ENCODE measurements at places on chromosomes 7 and 10.

DNA sequence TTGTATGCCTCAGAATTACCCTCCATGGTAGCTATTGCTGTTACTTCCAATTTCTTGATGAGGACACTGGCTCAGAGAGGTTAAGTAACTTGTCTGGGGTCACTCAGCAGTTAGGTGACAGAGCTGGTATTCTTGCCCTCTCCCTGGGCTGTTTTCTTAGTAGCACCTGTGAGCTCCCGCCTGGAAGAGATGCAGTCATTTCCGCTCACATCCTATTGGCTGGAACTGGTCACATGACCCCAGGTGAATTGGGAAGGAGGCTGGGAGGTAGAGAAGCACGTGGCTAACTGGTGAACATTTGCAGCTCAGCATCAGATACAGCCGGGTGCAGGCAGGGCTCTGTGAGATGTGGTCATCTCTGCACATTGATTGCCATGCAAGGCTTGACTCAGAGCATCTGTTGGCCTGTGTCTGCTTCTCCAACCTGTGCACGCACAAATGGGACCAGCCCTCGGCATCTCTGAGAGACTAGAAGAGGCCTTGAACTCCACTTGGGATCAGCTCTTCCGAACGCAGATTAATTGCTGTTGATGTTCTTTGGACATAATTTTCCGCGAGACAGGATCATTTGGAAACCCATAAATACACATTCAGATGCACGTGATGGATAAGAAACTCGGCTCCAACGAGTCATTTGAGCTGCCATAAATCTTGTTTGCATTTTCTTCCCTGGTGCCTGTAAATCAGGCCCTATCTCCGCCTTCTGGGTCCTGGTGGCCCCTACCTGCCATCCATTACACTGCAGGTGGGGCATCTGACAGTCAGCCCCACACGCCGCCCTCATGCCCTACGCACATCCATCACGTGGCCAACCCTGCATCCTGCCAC is 42.8 kb downstream of the MYL10 start:
- no peak for DNase-seq

GRCh38 chr7:69625238-69625637 is 27.0 kb downstream of the AUTS2 start:
- DNase-seq, result no peak

DNA sequence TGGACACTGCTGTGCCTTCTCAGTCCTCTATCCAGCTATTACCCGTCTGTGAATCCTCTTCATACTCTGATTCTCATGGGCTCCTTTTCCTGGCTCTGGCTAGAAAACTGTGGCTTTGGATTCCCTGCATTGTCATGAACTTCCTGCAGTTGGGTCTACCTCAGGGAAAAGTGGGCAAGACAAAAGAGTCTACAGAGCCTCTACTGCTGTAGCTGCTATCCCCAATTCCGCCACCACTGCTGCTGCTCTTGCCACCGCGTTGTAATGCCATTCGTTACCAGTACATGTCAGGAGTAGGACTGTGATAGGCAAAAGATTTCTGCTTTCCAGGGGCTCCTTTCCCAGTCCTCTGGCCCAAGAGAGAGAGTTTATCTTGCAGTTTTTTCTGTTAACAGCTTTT is 23.9 kb upstream of the PPP1R17 start:
- no peak for DNase-seq

- DNase-seq, result no peak
These were observed 40.1 kb downstream of the TNRC18 start for GRCh38 chr7:5383314-5384098.

DNA sequence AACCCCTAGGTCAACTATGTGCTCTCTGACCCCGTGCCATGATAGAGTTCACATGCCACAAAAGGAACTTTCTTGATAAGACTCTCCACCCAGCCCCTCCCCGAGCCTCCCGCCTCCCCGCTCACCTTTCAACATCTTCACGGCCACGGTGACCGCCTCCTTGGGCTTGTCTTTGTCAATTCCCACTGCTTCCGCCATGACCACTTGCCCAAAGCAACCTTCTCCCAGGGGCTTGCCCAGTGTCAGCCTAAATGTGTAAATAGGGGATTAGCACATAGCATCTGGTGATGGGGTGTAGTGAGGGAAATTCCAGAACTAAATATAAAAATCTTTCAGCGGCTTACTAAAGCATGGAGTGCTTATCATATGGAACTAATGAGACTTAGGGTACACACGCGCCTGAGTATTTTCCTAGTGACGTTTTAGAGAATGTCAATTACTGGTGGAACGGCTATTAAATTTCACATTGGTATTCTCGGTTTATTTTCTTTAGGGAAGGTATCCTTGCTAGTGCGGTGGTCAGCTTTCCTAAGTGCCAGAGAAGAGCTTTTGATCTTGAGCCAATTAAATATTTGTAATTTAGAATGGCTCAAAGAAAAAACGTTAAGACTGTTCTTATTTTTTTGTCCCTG is 97.4 kb downstream of the FGFR2 start:
- DNase-seq, result no peak

- no peak for DNase-seq
These were observed 5.5 kb upstream of the BLNK start for GRCh38 chr10:96276831-96277230.

GRCh38 chr7:105849122-105849855 is 27.1 kb downstream of the ATXN7L1 start:
- no peak for DNase-seq

DNA sequence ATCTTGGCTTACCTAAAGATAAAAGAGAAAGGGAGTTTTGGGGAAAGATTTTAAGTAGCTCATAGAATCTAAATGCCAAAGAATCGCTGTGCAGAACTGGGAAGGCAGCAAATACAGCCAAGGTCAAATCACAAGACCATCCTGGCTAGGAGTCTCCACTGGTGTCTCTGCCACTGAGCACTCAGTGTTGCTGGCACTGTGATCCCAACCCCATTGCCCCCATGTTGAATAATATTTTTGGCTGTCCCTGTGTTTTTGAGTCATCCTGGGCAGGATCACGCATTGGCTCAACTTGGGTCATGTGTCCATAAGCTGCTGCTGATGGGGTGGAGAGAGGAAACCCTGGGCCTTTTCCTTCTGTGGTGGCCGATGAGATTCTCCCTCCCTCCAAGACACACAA is 21.2 kb downstream of the TLX1 start:
- no peak for DNase-seq

DNA sequence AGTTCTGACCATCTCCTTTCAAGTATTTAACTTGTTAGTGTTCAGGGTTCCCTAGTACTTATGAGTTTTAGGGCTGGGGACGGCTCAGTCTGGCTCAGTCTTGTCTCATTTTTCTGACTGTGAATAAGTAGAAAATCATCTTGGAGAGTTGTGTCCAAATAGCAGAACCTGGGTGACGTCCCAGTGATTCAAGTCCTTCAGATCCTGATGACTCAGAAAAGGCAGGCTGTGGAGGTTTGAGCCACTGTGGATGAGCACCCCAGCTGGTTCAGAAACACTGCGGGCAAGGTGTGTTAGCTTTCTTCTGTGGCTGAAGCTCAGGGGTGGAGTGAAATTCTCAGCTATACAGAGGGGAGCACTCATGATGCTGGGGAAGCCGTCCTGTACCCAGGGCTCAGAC is 154.4 kb upstream of the NPY start:
- DNase-seq, result no peak

GRCh38 chr10:17820943-17821342 is 11.8 kb downstream of the MRC1 start:
- no peak for DNase-seq

DNA sequence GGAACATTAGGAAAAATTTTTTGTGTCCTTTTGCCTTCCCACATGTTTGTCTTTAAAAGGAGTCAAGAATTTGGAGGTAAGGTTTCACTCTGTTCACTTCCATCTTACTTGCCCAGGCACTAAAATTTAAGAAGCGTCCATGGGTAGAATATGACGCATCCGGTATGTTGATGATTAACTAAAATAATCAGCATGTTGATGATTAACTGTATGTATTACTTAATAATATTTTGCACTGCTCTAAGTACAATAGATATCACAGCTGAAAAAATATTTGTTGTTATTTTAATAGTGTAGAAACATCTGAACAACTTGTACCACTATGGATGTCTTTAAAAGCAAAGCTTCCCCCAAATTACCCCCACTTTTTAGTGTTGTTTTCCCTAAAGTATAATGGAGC is 11.5 kb downstream of the ANKRD22 start:
- no peak for DNase-seq

DNA sequence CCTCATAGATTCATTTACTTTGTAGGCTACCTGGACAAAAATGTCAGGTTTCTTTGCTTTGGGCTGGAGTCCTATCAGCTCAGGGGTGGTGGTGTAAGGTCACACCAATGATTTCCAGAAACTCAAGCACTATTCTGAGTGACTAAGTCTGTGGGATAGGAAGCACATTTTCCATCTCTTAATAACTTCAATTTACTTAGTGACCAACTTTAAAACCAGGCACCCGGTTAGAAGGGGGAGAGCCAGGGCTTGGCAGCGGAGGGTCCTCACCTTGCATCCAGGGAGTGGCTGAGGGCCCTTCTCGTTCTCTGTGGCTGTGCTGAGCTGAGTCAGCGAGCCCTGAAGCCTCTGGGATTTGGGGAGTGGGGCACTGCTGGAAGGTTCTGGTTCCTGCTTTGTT is 6.7 kb downstream of the CHST3 start:
- no peak for DNase-seq

GRCh38 chr7:50226145-50226544 is 78.4 kb upstream of the IKZF1 start:
- no peak for DNase-seq

DNA sequence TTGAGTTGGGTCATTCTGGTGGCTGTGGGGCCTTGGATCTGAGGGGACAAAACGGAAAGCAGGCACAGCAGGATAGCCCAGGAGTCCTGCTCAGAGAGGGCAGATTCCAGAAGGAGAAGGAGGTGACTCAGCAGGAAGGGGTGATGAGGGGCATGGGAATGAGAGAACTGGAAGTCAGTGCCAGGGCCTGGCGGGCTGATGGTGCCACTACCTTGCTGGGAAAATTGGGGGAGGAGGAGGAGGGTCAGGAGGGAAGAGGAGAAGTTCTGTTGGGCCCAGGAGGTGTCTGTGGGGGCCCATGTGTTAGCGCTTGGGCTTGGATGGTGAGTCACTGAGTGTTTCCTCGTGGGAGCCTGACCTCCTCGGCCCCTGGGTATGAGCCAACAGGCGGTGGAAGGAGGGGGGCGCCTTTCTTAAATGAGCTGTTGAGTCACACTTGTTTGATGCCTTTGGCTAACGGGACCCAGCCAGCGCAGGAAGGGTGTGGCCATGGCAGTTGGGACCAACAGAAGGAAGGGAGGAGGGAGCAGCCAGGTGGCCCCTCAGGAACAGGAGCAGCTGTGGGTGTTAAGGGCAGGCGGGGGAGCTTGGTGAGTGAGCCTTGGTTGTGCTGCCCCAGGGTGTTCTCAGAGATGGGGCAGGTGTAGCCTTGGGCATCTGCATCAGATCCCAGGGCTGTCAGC is 130.0 kb upstream of the BTBD16 start:
- no peak for DNase-seq

GRCh38 chr7:74262639-74263398 is 8.6 kb upstream of the RFC2 start:
- DNase-seq, result peak; percentile 30

- no peak for DNase-seq
These were observed 84.1 kb downstream of the BMPR1A start for GRCh38 chr10:86840498-86840897.

GRCh38 chr10:78849115-78849514 is 219.7 kb upstream of the ZMIZ1 start:
- DNase-seq, result no peak

GRCh38 chr10:55747244-55747643 is 613.8 kb downstream of the ZWINT start:
- no peak for DNase-seq

- DNase-seq, result no peak
These were observed 6.0 kb downstream of the TFPI2 start for GRCh38 chr7:93884541-93884940.

DNA sequence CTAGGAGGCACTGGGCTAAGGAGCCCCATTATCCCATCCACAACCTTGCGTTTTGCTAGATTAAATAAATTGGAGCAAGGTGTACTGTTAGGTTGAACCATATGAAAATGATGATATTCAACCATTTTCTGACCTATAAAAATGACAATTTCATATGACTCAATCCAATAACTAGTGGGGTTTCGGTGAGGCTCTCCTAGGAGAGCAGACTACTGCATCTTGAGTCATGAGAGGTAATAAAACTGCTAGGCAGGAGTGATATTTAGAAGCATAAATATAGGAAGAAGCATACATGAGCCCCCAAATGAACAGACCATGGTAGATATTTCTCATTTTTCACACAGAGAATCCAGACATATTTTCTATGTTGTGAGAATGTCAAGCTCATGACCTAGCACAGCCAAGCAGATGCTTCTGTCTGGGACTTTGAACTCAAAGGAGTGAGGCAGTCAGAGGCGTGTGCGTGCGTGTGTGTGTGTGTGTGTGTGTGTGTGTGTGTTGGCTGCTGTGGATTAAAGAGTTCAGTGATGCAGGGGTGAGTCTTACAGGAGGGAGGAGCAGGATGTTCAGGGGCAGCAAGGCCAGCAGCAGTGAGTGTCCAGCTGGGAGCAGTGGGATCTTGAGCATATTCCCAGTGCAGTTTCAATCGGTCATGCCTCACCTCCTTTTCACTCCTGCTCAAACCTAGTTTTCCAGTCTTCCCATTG is 17.8 kb upstream of the WDR11 start:
- DNase-seq, result no peak

DNA sequence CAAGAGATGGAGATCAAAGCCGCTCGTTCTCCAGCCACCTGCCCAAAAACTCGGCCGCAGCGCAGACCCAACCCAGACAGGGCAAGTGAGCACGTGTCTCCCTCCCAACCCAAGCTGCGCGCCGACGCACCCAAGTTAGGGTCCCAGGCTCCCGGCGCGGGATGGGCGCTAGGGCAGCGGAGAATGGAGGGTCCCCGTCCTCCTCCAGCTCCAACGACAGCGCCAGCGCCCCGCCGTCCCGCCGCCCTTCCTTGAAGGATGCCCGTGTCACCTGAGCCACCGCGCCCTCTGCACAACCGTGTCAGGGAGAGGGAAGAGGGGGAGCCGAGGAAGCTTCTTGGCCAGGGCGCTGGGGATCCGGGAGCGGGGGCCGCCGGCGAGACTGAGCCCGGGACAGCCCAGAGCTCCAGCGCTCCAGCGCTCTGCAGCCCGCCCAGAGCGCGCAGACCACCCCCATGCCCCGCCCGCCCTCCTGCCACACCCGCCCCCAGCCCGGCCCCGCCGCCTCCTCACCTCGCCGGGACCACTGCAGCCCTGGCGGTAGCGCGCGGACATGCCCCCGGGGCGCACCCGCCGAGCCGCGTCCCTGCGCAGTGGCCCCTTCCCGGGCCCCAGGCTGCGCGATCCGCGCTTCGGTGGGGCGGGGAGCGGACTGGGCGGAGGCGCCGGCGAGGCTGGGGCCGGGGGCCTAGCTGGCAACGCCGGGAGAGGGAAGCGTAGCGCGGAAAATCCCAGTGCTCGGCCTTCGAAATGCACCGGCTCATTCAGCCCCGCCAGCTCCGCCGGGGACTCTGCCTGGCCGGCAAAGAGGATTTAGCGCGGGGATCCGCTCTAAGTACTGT is at the start of gene SLC16A12:
Gene SLC16A12, minus strand, starts transcription at position 424 of the 842 bp plus-strand sequence. CDS start 73,016 bp downstream, outside the sequence.
- no peak for DNase-seq

GRCh38 chr10:132506711-132507408 is 30.7 kb upstream of the INPP5A start:
- DNase-seq, result no peak

- no peak for DNase-seq
These were observed 56.9 kb downstream of the RBM20 start for GRCh38 chr10:110700947-110701616.

GRCh38 chr10:114647545-114648138 is 10.4 kb downstream of the ABLIM1 start:
- DNase-seq, result no peak
